ENCODE measurements at places on chromosomes 11 and 22.

- DNase-seq: no peak
Observed at GRCh38 chr11:95247127-95247684, 16.2 kb upstream of the SESN3 start.

GRCh38 chr11:9605742-9606141, 32.3 kb downstream of the WEE1 start:
- DNase-seq: no peak

GRCh38 chr11:37511425-37511933, 913.4 kb upstream of the RAG2 start:
- DNase-seq: no peak

DNA sequence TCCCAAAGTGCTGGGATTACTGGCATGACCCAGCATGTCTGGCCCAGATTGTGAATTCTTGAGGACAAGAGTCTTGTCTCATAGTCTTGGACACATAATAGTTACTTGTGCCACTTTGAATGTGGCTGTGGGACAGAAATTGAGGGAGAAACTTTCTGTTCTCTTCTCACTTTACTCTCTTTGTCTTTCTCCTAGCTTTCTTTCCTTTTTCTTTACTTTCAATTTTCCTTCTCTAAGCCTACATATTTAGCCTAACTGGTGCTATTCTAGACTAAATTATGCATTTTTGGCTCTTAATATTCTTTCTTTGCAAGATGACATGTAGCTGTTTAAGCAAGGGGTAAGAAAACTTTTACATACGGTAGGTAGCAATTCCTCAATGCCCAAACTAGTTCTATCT, 33.2 kb downstream of the HORMAD2 start:
- no peak for DNase-seq

- DNase-seq: no peak
Observed at GRCh38 chr22:50705219-50705691, 32.6 kb downstream of the SHANK3 start.

- no peak for DNase-seq
Observed at GRCh38 chr22:17541476-17541875, 21.8 kb upstream of the SLC25A18 start.

- DNase-seq: no peak
Observed at GRCh38 chr11:4890279-4890678, 8.6 kb downstream of the OR51T1 start.

DNA sequence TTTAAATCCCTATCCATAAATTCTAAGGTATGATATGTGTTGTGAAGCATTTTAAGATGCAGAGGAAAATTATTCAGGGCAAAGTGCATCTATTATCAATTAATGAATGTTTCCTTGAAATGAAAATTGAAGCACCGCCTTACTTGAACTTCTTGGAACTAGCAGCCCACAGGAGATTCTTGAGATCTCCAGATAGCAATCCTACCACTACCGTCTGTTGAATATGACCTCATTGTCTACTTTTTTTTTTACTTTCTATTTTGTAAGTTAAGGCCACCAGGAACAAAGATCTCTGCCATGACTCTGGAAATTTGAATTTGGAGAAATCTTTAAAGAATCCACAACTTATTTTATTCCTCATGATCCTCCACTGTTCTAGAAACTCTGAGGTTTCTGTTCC, 808.7 kb downstream of the KCNA4 start:
- no peak for DNase-seq

- no peak for DNase-seq
Observed at GRCh38 chr11:14444441-14445189, 55.0 kb downstream of the COPB1 start.

DNA sequence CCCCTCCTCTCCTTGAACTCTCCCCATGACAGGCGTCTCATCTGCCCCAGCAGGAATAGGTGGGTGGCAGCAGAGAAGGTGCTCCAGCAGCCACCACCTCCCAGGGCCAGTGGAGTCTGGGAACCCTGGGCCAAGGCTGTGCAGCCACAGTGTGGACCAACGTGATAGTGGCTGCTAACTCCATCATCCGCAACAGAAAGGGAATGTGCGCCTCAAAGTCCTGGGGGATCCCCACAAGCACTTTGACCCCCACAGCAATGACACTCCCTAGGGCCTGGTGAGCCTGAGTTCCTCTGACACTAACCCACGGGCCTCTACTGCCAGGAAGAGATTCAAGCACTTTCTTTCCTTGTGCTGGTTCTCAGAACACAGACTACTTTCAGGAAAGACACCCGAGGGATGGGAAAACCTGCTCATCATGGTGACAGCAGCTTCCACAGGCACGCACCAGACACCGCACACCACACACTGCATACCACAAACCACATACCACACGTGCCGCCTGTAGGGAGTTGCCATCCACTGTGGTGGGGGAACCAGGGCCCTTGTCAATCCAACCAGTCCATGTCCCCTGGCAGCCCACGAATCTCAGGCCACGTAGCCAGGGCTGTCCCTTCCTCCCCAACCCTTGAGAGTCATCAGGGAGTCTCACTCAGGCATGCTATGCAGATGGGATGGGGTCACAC, 3.4 kb upstream of the SLC25A1 start:
- DNase-seq: no peak

DNA sequence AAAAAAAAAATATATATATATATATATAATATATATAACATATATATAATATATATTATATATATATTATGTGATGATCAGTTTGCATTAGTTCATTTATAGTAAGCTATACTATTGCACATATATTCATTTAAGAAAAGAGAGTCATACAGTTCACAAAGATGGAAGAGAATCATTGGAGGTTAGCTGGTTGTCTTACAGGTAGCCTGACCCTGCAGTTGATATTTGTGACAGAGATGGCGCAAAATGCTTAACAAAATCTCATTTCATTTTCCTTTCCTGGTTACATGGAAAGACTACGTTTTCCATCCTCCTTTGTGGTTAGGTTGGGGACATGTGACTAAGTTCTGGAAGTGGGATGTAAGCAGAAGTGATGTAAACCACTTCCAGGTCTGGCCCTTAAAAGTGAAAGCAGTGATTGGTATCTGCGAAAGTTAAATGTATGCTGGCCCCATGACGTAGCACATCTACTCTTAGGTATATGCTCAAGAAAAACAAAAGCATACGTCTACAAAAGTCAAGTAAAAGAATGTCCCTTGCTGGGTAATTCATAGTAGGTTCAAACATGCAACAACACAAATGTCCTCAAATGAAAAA, 7.2 kb upstream of the TMEM135 start:
- DNase-seq: no peak

DNA sequence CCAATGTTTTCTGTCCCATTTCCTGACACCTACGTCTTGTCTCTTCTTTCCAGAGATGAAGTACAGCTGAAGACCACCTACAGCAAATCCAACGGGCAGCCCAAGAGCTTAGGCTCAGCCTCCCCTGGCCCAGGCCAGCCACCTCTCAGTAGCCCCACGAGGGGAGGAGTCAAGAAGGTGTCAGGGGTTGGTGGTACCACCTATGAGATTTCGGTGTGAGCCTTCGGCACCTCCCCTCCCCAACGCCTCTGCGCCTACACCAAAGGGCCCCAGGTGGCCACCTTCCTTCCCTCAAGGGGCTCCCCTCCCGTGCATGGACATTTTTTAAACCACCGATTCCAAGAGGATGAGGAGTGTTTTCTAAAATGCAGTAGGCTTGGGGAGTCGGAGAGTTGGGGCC, 12.2 kb downstream of the MED19 start:
- DNase-seq: no peak

DNA sequence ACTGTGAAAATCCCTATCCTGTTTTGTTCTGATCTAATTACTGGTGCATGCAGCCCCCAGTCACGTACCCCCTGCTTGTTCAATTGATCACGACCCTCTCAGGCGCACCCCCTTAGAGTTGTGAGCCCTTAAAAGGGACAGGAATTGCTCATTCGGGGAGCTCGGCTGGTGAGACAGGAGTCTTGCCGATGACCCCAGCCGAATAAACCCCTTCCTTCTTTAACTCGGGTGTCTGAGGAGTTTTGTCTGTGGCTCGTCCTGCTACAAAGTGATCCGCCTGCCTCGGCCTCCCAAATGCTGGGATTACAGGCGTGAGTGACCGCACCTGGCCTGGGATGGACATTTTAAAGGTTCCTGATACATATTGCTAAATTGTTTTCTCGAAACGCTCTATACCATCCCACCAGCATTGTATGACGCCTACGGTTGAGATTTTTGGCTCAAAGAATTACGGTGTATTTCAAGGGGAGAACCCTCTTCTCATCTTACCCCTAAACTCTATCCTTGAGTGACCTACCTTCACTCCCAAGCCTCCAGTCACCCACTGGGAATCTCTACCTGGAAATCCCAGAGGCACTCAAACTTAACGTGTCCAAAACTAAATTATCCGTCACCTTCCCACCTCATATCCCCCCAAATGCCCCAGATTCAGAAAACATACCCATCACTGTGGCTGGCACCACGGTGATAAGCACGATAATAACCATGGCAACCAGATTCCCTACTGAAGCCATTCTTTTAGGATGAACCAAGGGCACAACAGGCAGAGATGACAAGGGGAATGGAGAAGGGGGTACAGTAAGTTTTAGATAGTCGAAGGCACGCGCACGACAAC, 789 bp upstream of the POLA2 start:
- no peak for DNase-seq

DNA sequence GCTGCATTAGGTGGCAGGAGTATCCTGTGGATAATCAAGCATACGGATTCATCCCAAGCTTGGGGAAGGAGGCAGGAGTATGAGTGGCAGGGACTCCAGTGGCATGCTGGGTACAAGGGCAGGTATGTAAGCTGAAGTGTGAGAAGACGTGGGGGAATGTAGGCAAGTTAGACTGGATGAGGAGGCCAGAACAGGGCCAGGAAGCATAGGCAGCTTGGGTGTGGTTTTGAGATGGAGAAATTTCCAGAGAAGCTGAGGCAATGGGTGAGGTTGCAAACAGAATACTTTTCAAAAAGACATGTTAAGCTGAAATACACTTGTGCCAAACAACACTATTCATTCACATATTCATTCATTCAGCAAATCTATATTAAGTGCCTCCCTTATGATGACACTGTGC, 43.1 kb upstream of the AMOTL1 start:
- DNase-seq: no peak

DNA sequence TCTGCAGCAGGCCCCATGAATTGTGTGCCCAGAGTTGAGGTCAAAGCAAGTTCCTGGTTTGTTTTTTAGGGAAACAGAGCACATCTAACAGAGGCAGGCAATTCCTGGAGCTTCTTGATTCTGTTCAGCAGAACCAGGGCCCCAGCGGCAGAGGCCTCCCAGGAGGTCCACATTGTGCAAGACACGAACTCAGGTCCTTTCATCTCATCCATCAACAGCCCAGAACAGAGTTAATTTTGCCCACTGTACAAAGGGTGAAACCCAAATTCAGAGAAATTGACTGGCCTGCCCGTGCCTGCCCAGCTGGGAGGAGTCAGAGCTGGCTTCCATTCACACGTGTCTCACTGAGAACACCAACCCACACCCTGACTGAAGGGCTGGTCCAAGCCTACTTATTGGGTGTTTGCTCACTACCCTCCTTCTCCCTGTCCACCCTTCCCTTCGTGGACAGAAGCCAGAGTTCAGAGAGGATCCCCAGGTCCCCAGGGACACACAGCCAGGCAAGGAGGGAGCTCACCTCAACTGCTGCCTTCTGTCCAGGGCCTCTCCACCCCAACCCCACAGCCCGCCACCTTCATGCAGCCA, 607.1 kb downstream of the TBC1D22A start:
- no peak for DNase-seq

DNA sequence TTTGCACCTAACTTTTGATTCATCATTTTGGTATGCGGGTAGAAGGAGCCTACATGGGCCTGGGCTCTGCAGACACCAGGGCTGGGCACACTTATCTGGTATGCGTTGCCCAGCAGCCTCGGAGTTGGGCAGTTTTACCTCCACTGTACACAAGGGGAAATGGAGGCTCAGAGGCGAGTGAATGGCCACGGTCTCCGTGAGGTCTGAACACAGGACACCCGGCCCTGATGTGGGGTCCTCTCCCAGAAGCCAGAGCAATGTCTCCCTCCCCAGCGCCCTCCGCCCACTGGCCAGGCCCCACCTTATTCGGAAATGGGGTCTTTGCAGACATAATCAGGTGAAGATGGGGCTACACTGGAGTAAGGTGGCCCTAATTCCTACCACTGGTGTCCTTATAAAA, 43.7 kb downstream of the OSBPL5 start:
- DNase-seq: no peak

GRCh38 chr22:47154621-47155081, 392.2 kb downstream of the TBC1D22A start:
- DNase-seq: no peak

DNA sequence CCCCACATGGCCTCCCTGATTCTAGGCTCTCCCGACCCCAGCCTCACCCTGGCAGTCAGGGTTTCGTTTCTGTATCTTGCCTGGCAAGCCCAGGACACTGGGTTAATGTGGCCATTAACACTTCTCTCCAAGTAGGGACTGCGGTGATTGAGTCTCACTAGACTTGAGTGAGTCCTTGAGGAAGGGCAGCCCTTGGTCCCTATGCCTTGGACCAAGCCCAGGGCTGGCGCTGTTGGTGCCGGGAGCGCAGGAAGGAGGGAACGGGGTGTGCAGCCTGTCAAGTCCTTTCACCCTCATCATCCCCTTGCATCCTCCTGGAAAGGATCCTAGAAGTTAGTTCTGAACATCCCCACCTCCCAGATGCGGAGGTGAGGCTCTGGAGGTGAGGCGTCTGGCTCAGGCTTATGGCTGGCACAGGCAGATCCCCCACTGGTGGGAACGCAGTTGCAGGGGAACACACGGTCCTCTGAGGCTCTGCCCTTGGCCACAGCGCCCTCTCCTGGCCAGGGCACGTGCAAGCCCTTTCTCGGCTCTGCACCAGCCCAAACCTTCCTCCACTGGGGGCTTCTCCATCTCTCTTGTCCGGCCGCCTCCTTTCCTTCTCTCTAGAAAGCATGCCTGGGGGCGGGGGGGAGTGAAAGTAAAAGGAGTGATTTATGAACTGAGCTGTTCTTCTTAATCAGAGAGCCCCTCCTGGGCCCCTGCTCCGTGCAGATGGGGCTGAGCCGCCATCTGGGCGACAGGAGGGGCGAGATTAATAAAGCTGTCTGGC, 56.7 kb downstream of the TP53I11 start:
- peak; percentile 19 for DNase-seq

DNA sequence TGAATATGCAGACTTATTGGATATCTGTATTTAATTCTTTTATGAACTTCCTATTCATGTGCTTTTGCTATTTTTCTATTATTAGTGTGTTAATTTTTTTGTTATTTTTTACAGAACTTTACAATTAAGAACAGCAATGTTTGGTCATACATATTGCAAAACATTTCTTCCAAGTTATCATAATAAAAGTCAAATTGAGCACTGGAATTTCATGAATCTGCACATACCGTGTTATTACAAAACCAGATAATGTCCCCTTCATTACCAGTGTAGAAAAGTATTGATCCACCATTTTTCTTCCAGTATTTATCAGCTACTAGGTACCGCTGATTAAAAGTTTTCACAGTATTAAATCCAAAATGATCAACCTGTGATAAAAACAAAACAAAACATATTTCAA, 40.5 kb downstream of the PRCP start:
- no peak for DNase-seq

GRCh38 chr22:46959369-46959768, 196.9 kb downstream of the TBC1D22A start:
- DNase-seq: no peak

Measured in stimulated activated CD4-positive, alpha-beta T cell treated with anti-CD3 and anti-CD28 coated beads, Interleukin-1b, Interleukin-23, amount 100 ng/mL, for 24 hours (primary cell).